ENCODE measurements at places on chromosomes 6 and 20.

GRCh38 chr20:20223981-20224380 is 143.9 kb upstream of the INSM1 start:
- no peak for DNase-seq

DNA sequence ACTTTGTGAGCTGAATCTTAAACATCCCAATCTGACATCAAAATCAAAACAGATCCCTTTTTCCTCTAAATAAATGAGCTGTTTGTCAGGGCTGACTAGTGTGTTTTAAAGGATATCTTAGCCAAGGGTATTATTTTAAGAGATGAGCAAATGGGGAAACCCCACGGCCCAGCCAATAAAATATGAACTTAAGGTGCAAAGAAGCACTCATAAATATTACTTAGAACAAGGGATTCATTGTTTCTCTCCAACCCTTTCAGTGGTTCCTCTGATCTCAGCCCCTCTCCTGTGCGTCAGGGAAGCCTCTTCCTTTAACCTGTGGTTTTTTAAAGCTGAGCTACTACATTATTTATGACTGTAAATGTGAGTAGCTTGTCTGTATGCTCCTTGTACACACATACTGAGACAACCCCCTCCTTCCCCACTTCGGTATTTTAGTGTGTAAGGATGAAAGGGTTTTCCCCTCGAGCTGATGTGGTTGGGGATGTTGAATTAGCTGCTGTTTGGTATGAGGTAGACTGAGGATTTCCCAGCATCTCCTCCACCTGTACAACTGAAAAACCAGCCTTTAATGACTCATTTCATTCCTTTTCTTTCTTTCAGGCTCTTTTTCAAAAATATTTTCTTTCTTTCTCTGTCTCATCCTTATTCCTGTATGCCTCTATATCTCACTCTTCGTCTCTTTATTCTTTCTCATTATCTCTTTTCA is 6.5 kb downstream of the BMP5 start:
- DNase-seq: no peak

DNA sequence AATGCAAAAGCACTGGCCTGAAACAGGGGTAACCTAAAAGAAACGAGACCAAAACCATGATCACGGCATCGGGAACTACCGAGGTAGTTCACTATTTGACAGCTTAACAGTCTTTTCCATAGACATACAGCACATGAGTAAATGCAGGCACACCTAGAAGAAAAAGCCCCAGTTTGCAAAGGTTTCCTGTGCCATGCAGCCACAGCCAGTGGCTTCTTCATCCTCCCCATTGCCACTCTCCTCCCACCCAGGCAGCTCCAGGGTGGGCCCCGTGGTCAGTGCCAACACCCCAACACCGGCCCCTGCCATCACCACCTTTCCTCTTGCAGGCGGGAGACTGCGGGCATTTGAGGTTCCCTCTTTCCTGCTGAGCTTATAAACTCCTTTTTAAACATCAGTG is 115.4 kb downstream of the SLC23A2 start:
- no peak for DNase-seq

DNA sequence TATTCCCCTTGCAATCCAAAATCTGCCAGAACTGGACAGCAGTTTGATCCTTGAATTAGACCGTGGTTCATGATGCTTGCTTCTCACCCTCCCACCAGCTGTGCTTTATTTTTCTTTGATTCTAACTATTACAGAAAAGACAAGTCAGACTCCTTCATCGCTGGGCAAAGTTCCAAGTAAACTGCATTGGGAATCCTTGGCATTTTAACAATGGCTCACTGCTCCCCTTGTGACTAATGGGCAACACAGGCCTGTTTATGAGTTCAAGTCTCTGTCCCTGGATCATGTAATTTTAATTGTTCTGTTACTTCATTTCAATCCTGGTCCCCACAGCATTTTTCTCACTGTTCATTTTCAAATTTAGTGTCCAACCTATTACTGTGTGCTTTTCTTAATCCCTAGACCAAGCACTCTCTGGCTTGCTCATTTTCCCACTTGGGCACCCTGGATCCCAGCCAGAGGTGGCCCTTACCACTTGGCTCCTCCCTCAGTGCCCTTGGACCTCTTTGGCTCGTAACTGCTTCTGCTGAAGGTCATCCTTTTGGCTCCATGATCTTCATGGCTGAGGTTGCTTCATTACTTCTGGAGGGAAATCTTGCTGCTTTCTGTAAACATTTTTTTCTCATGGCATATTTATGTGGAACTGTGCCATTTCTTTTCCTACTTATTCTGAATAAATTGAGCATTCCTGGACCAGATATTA is 32.8 kb downstream of the PSMB9 start:
- DNase-seq: no peak

DNA sequence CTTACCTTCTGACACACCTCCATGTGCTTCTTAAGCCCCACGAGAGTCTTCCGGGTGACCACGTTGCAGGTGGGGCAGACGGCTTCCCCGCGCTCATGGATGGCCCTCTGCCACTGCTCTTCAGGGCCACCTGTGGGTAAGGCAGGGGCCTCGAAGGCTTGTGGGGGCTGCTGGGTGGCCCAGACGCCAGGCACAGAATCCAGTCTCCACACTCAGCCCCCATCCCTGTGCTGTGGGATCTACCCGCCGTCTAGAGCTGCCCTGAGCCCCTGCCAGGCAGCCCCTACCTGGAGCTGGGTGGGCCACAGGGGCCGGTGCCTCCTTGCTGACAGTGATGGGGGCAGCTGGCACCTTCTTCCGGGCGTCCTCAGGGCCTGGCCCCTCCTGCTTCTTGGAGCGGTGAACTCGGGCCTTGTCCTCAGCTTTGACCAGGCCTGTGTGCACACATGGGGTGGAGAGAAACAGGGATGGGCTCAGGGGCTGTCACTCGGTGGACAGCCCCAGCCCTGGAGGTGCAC is 5.9 kb downstream of the ZNF512B start:
- no peak for DNase-seq

GRCh38 chr6:158290659-158291058 is 21.6 kb upstream of the TULP4 start:
- no peak for DNase-seq

DNA sequence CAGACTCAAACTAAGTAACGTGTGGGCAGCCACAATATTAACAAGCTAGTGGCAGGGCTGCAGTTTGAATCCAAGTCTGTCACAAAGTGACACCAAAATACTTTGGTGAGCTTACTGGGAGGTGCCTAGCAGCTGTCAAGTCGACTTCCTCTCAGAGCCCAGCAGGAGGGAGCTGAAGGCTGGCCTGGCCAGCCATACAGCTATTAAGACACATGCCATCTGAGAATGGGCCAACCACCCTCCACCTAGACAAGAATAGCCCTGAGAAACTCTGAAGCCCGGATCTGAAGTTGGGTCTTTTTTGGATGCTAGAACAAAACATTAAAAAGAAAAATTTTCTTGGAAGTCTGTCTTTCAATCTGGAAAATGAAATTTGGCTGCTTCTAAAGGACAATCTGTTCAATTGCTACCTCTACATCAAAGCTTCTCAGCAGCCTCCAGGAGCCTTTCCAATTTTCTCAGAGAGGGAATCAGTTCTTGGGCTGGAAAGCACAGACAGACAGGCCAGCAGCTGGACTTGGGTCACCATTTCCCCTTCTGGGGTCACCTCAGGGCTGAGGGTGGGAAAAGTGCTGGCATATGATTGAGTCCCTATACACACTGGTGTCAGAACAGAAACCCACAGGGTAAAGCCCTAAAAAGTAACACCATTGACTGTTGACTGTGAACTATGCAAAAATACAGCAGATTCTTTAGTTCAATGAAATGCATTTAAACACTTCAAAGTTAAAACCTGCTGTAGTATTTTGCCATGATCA is 42.9 kb downstream of the UQCC1 start:
- no peak for DNase-seq

DNA sequence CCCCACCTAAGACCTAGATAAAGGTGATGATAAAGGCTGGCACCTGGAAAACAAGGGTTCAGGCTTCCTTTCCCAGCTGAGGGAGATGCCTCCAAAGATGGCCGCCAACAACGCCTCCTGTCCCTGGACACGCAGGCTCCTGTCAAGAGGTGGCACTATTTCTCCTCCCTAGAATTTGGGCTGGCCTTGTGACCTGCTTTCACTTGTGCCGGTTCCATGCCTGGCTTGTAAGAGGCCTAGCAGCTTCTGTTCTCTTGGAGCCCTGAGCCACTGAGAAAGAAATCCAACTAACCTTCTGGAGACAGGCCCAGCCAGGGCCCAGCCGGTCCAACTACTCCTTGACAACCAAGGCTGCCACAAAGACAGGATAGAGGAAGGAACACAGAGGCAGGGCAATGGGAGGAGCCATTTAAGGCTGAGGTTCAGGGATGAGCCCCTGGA is 60.2 kb upstream of the RALY start:
- no peak for DNase-seq

- no peak for DNase-seq
Observed at GRCh38 chr6:33996120-33996475, 149.8 kb downstream of the GRM4 start.

- DNase-seq: no peak
Observed at GRCh38 chr6:22146678-22146930, 150.2 kb downstream of the PRL start.

GRCh38 chr6:77548190-77548589 is 84.9 kb upstream of the HTR1B start:
- no peak for DNase-seq

DNA sequence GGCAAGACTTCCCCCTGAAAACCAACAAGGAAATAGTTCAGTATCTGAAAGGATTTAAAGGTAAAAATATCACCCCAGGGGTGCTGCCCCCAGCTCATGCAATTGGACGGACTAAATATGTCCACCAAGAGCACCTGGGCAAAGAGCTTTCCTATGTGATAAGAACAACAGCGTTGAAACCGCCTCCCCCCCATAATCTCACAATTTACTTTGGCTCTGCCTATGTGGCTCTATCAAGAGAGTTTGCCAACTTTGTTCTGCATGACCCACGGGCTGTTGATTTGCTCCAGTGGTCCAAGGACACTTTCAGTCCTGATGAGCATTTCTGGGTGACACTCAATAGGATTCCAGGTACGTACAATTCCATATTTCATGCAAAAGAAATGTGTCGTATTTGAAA is 35.8 kb downstream of the GCNT2 start:
- DNase-seq: no peak

GRCh38 chr6:12602342-12602741 is 114.2 kb upstream of the PHACTR1 start:
- no peak for DNase-seq

All from SK-N-MC (cell line).